ENCODE measurements at places on chromosomes 5 and 9. TPM values are rescaled to one million over a fixed set of nuclear protein-coding genes. Genes with fewer than 3 reads are reported as not detected.

- H3K27me3 ChIP-seq = no peaks in the 10 kb centered on the region
- H3K36me3 ChIP-seq = no peaks in the 10 kb centered on the region
- no peak overlapping the region for H3K27ac ChIP-seq
- H3K4me3 ChIP-seq = no peak overlapping the region
Observed at GRCh38 chr5:26719803-26720202, 318.6 kb downstream of the CDH9 start.

DNA sequence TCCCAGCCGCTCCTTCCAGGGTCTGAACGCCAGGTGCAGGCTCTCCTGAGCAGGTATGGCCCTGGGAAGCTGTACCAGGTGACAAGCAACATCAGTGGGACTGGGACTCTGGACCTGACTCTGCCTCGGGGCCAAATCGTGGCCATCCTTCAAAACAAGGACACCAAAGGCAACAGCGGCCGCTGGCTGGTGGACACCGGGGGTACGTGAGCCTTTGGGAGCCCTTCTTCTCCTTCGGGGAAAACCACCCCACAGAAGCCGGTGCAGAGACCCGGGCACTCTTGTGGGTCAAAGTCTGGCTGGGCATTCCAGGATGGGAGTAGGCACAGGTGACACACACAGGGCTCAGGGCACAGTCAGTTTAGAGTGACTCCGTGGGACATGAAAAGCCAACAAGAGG is 45.8 kb downstream of the ARHGEF37 start:
- no peak overlapping the region for H3K27ac ChIP-seq
- no peak overlapping the region for H3K4me3 ChIP-seq
- DNase-seq = no peak
- H3K27me3 ChIP-seq = peaks cover 1% of the 10 kb centered on the region

DNA sequence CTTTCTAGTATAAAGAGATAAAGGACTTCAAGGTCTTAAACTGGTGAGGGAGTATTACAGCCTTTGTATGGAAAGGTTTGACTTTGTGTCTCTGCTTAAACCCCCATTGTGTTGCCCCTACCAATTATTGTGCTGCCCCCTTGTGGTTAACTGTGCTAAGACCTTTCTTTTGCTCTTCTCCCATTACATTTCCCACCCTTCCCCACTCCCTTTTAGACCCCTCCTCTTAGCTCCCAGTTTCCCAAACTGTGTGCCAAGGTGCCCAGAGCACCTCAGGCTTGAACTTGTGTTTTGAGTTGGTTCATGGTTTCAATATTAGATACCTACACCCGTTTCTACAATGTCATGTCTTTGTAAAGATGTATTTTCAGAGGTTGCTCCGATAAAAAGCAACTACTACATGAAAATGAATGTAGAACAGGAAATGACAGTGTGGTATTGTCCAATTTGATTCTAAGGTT is 2.9 kb downstream of the JAK2 start:
- no peaks in the 10 kb centered on the region for H3K36me3 ChIP-seq
- peak overlapping the region; percentile 5 for H3K27ac ChIP-seq
- no peaks in the 10 kb centered on the region for H3K27me3 ChIP-seq

GRCh38 chr5:11449217-11449616 is 455.0 kb downstream of the CTNND2 start:
- no peaks in the 10 kb centered on the region for H3K36me3 ChIP-seq
- H3K4me3 ChIP-seq = no peak overlapping the region
- DNase-seq = no peak
- no peaks in the 10 kb centered on the region for H3K27me3 ChIP-seq

- no peak for DNase-seq
- H3K27me3 ChIP-seq = no peaks in the 10 kb centered on the region
- no peaks in the 10 kb centered on the region for H3K36me3 ChIP-seq
- H3K27ac ChIP-seq = peak overlapping the region; percentile 31
- no peak overlapping the region for H3K4me3 ChIP-seq
- peaks cover 15% of the 10 kb centered on the region for H3K4me1 ChIP-seq
Observed at GRCh38 chr9:130745210-130745800, 51.7 kb downstream of the EXOSC2 start.

DNA sequence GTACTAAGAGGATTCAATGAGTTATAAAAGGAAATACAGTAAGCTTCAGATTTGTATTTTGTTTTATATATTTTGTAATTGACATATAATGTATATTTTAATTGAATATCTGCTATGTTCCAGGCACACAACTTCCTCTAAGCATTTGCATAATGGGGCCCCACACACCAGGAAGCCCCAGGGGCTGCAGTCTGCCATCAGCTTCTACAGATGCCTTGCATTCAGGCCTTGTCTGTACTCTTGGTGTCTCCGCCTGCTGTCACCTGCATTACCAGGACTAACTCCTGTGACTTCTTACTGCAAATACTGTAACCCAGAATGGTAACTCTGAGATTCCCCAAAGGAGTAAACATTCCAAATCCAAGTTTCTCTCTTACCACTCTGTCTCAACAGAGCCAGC is 20.6 kb downstream of the ARL15 start:
- no peak for DNase-seq
- H3K4me3 ChIP-seq = no peak overlapping the region
- H3K4me1 ChIP-seq = no peaks in the 10 kb centered on the region
- no peak overlapping the region for H3K27ac ChIP-seq
- H3K36me3 ChIP-seq = no peaks in the 10 kb centered on the region
- no peaks in the 10 kb centered on the region for H3K27me3 ChIP-seq

DNA sequence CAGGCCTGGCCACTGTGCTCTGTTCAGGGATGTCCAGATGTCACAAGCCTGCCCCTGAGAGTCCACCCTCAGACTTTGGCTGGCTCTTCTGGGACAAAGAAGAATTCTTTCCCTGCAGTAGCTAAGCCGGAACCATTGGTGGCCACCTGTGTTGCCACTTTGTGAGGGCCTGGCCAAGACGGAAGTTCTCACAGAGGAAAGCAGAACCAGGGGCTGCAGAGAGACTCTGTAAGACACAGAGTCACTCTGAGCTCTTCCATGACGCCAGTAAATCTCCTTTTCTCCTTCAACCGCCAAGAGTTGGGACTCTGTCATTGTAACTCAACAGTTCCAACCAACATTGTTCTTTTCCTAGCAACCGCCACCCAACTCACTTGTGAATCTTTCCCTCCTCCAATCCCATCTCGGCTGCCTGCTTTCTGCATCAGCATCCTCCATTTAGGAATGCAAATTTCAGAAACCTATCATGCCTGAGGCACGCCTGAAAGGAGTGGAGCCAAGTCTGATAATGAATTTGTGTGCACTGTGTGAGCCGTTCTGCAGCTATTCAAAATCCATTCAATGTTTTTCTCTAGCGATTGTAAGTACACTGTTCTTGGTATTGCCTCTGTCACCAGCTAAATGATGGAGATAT is 37.8 kb upstream of the ATP6V1G1 start:
- peak; percentile 78 for DNase-seq
- H3K4me1 ChIP-seq = peaks cover 22% of the 10 kb centered on the region
- no peak overlapping the region for H3K4me3 ChIP-seq
- peaks cover 5% of the 10 kb centered on the region for H3K27me3 ChIP-seq
- peak overlapping the region; percentile 24 for H3K27ac ChIP-seq

DNA sequence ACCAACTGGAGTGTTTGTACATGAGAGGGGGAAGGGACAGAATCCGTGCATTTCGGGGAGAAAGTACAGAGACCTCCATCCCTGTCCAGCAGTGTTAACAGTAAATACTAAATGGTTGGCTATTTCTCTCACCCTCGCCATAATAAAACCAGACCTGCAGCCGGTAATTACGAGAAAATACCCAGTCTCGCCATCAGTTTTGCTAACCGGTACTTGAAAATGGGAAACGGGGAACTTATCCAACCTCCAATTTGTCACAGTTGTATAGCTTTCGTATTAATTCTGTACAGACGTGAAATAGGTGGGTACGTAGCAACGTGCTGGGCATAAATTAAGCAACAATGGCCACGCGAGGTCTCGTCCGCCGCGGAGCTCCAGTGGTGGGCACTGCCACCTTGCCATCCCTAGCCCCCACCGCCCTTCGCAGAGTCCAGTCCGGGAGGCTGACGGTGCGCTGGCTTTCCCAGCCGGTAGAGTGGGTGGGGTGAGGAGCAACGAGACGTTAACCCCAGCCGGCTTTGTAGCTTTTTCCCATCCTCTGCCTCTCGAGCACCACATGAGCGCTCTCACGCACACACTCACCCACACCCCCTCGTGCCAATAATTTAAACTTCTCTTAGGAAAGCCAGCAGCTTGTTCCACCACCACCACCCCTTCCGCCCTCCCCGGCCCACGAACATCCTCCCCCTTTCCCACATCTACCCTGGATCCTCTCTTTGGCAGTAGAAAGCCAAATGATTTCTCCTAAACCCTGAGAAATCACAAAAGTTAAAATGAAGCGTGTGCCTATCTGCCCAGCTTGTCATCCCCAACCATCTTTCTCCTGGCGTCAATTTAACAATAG is 1.8 kb downstream of the ELAVL2 start:
- no peaks in the 10 kb centered on the region for H3K36me3 ChIP-seq
- DNase-seq = no peak
- no peak overlapping the region for H3K27ac ChIP-seq
- H3K27me3 ChIP-seq = peaks cover 42% of the 10 kb centered on the region
- H3K4me1 ChIP-seq = no peaks in the 10 kb centered on the region

GRCh38 chr5:61167382-61167781 is 5.1 kb upstream of the SMIM15 start:
- H3K4me3 ChIP-seq = no peak overlapping the region
- peak; percentile 31 for DNase-seq
- H3K36me3 ChIP-seq = no peaks in the 10 kb centered on the region
- no peaks in the 10 kb centered on the region for H3K27me3 ChIP-seq
- H3K4me1 ChIP-seq = peaks cover 9% of the 10 kb centered on the region
- H3K27ac ChIP-seq = no peak overlapping the region

DNA sequence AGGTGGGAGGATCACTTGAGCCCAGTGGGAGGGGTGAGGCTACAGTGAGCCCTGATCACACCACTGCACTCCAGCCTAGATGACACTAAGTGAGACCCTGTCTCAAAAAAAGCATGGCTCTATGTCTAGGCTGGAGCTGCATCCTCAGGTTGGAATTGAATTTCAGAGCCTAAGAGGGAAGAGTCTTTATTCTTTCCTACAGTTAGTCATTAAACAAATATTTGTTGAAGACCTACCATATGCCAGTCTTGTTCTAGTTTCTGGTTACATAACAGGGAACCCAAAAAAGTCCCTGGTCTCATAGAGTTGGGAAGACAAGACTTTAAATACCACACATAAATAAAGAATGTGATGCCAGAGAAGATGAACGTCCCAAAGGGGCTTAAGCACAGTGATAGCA is 6.9 kb upstream of the GRPEL2 start:
- H3K4me3 ChIP-seq = no peak overlapping the region
- H3K27ac ChIP-seq = no peak overlapping the region
- H3K36me3 ChIP-seq = no peaks in the 10 kb centered on the region
- no peak for DNase-seq
- peaks cover 5% of the 10 kb centered on the region for H3K4me1 ChIP-seq
- no peaks in the 10 kb centered on the region for H3K27me3 ChIP-seq

- no peaks in the 10 kb centered on the region for H3K27me3 ChIP-seq
- H3K4me1 ChIP-seq = no peaks in the 10 kb centered on the region
- no peaks in the 10 kb centered on the region for H3K36me3 ChIP-seq
- H3K27ac ChIP-seq = no peak overlapping the region
- DNase-seq = no peak
Observed at GRCh38 chr5:125109293-125109692, 362.9 kb upstream of the ZNF608 start.

- H3K36me3 ChIP-seq = no peaks in the 10 kb centered on the region
- no peak for DNase-seq
- H3K4me1 ChIP-seq = no peaks in the 10 kb centered on the region
- H3K4me3 ChIP-seq = no peak overlapping the region
Observed at GRCh38 chr5:997001-997474, 11.6 kb upstream of the NKD2 start.

Gene PCDHB15
- total RNA-seq = 1.6 TPM

DNA sequence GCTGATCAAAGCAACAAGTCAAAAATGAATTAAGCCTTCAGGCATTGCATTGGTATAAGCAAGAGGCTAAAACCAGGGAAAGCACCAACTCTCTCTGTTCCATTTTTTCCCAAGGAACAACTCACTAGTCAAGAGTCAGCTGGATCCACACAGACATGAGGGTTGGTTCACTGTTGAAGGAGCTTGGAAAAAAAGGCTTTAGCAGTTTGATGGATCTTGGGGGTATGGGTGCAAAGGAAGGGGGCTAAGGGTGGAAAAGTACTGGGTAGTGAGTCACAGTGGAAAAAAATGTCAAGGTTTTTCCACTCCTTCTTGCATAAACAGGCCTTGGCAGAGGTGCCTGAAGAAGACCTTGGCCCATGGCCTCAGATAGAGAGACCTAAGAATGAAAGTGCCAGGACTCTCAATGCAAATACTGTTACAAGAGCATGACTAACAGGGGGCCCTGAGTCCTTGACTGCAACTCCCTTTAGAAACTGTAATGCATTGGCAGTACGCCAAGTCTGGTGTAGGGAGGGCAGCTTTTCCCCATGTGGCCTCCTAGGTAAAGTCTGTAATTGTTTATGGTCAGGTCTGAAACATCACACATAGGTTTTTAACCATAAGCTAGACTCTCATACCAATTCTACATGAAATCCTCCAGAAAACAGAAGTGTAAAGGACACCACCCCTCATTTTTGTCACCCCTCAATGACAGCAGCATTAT is 23.7 kb downstream of the ACTL7A start:
- H3K4me3 ChIP-seq = no peak overlapping the region
- peaks cover 3% of the 10 kb centered on the region for H3K4me1 ChIP-seq
- H3K36me3 ChIP-seq = peaks cover 8% of the 10 kb centered on the region
- H3K27ac ChIP-seq = no peak overlapping the region
- peak; percentile 62 for DNase-seq

GRCh38 chr9:135486267-135487065 is 6.9 kb downstream of the PPP1R26 start:
- H3K27ac ChIP-seq = no peak overlapping the region
- no peaks in the 10 kb centered on the region for H3K36me3 ChIP-seq
- no peaks in the 10 kb centered on the region for H3K4me1 ChIP-seq
- H3K4me3 ChIP-seq = no peak overlapping the region

Gene TSSK1B
- 0.20 TPM for total RNA-seq

DNA sequence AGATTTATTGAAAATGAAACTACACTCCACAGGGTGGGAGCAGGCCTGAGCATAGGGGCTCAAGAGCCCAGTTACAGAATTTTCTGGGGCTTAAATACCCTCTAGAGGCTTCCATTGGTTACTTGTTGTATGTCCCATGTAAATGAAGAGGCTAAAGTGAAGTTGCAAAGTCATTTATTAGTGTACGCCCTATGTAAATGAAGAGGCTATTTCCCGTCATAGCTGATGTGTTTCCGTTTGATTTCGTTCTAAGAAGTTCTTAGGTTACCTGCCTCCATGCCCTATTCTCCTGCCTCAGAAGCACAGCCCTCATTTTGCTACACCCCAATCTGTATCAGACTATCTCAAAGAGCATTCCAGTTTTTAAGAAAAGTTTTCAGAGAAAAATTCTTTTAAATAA is 107.0 kb upstream of the SLC12A2 start:
- H3K4me3 ChIP-seq = no peak overlapping the region
- no peaks in the 10 kb centered on the region for H3K27me3 ChIP-seq

GRCh38 chr9:70480405-70480980 is 66.0 kb upstream of the KLF9 start:
- peak overlapping the region; percentile 35 for H3K4me3 ChIP-seq
- no peaks in the 10 kb centered on the region for H3K36me3 ChIP-seq
- peak; percentile 59 for DNase-seq
- H3K4me1 ChIP-seq = peaks cover 16% of the 10 kb centered on the region

Data from astrocyte (in vitro differentiated cells and primary cell).